ENCODE measurements at places on chromosomes 11 and 22.

- DNase-seq: no peak
These were observed 9.8 kb downstream of the SCN4B start for GRCh38 chr11:118142809-118143208.

DNA sequence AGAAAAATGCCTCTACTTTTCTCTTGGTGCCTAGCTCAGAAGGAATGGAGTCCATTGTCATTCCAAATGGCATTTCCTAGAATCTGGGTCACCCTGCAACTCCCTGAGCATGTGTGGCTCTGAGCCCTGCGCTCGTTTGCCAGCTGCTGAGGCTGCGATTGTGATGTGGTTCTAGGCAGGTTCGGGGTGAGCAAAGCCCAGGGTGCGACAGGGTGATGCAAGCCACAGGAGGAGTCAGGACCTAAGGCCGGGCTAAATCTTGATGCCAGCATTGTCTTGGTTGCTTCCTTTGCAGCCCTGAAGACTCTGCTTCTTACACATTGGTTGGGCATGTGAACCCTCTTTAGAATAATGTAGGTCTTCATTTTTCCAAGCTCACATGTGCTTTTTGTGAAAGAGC is 131.0 kb downstream of the MORC2 start:
- no peak for DNase-seq

- DNase-seq: peak; percentile 7
These were observed at the start of gene SLC6A5 for GRCh38 chr11:20599221-20600019. TSS of gene SLC6A5 (plus strand) at chr11:20599608. CDS start at chr11:20599673, 65 bp downstream.

- no peak for DNase-seq
These were observed 21.9 kb downstream of the OR5B21 start for GRCh38 chr11:58485961-58486360.

DNA sequence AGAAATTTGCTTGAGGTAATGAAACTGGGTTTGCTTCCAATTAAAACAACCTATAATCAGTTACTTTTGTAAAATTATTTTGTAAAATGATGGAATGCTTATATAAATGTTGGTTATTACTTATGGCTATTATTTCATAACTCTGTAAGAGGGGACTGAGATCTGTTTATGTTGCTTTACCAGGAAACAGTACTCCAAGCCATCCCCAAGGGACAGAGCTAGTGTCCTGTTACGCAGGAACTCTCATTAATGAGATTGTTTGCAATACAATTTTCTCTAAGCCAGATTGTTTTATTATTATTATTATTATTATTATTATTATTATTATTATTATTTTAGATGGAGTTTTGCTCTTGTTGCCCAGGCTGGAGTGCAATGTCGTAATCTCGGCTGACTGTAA is 2.3 kb upstream of the NOX4 start:
- no peak for DNase-seq

GRCh38 chr22:29509815-29510214 is 29.8 kb downstream of the NEFH start:
- DNase-seq: no peak

DNA sequence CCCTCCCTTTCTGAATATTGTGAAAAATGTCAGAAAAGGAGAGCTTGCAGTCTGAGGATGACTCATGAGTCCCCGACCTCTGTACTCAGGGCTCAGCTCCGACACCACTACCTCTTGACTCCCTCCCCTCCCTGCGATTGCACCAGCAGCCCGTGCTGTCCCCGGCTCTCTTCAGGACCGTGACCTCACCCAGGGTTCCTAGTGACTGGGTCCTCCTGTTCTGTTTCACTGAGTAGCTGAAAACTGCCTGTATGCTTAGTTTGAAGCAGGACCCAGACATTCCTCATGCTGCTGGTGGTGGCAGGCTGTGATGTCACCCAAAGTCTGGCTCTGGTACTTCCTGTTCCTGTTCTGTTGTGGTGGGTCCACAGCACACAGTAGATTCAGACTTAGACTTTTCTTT is 11.7 kb downstream of the PHRF1 start:
- DNase-seq: peak; percentile 37

DNA sequence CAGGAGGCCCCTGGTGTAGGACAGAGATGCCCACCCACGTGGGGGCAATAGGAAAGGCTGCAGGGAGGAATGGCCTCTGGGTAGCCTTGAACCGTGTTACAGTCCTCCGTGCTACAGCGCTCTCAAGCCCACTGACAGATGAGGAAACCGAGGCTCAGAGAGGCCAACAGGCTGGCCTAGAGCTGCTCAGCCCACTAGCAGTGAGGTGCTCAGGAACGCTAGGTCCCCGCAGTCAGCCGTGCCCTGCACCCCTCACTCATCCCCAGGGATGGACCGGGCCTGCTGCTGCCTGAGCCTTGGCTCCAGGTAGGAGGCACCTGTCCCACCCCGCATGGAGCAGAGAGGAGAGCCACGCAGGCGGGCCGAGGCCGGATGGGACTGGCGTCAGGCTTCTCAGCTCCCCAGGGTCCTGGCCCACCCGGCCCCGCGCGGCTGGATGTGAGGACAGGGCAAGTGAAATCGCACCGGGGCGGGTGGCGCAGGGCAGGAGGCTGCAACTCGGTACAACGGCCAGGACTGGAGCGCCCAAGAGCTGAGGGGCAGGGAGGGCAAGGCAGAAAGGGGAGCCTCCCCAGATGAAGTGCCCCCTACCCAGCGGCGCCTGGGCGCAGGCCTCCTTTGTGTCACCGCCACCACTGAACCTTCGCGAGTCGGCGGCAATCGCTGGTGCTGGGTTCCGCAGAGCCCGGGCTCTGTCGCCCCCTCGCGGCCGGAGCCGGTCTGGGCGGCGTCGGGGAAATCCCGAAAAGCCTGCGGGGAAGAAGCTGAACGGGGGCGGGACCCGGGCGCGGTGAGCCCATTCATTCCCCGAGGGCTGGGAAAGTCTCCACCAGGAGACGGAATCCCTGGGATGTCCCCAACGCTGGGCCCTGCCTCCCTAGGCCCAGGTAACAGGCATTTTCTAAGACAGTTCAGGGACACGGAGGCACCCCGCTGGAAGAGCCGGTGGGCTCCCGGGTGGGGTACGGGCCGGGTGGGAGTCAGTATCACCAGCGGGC is 8.4 kb upstream of the SLC2A11 start:
- peak; percentile 56 for DNase-seq

DNA sequence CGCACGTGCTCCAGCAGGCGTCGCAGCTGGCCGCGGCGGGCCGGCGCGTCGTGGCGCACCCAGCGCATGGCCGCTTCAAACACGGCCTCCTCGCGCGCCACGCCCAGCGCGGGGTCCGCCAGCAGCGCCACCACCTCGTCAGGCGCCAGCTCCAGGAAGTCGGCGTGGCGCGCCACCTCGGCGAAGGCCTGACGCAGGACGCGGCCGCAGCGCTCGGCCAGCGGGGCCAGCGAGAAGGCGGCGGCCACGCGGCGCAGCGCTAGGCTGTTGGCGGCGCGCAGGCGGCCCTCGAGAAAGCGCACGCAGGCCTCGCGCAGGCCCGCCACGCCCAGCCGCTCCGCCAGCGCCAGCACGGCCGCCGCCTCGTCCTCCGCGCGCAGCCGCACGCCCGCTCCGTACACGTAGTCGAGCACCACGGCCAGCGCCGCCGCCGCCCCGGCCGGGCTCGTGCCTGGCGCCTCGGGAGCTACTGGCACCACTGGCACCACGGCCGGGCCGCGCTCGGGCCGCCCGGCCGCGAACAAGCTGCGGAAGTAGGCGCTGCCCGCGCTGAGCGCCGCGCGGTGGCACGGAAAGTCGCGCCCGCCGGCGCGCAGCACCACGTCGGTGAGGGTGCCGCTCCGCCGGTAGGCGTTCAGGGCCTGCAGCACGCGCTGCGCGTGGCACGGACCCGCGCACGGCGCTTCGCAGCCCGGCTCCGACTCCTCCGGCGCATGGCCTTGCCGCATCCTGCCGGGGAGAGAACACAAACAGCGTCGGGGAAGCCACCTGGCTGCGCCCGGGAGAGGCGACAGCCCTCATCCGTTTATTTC is 2.9 kb downstream of the KLHL35 start:
- DNase-seq: peak; percentile 32

GRCh38 chr11:29656597-29656996 is 360.2 kb downstream of the KCNA4 start:
- DNase-seq: no peak

DNA sequence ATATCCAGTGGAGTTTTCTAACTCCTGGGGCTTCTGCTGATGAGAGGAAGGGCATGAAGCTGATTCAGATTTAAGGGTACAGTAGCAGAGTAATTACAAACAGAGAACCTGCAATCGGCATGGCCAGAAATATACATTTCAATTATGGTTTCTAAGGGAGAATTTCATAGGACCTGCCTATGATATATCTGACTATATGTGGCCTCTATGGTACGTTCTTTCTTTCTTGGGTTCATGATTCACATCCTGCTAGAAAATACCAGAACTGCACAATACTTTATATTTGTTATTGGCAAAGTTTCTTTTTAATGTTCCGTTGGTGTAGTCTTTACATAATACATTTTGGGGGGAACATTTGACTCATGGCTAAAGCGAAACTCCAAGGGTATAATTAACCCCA is 63.1 kb upstream of the TTC12 start:
- DNase-seq: no peak

DNA sequence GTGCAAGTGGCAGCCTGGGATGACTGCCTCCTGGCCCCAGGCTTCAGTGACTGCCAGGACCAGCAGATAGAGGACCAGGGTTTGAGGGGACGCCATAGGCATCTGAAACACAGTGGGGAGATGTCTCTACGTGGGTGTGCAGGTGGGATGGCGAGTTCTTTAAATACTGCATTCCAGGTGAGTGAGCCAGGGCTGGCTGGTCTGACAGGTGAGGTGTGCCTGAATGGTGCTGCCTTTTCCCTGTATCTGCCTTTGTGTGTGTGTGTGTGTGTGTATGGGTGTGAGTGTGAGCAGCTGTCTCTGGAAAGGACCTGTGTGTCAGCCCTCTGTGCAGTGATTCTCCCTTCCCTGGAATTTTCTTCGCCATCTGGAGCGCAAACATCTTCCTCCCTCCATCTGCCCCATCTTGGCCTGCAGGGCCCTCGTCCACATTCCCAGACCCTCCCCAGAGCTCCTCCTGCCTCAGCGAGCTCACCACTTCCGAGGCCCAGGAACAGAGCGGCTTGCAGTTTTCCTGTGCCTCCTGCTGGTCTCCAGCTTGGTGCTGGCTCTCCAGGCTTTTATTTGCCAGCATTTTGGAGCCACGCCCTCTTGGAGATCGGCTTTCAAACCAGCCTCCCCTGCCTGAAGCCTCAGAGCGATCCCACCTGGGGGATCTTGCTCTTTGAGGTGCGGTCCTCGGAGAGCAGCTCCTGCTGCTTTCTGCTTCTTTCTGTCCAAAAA is at the start of gene GPHA2:
Gene GPHA2 (minus strand): TSS at position 535 of the 723 bp plus-strand sequence. CDS start 433 bp downstream, at position 102.
- DNase-seq: no peak

GRCh38 chr11:116731097-116731761 is 41.6 kb downstream of the BUD13 start:
- no peak for DNase-seq

GRCh38 chr11:15690320-15690719 is 575.6 kb downstream of the INSC start:
- no peak for DNase-seq

- no peak for DNase-seq
These were observed 13.0 kb downstream of the OR52K1 start for GRCh38 chr11:4495487-4495886.

DNA sequence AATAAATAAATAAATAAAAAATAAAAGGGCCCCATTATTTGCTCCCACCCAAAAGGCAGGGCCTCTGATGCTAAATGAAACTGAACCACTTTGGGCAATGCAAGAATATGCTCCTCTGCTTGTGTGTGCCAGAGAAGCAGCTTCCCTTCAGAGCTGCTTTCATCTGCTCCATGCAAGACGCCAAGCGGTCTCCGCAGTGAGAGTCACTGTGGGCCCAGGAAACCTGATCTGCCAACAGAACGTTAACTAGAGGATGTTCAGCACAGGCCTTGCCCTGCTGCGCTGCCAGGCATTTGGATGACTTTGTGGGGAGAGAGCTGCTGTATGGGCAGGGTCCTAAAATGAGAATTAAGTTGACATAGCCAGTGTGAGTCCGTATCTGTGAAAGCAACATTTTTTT is 43.7 kb upstream of the APOA1 start:
- no peak for DNase-seq

DNA sequence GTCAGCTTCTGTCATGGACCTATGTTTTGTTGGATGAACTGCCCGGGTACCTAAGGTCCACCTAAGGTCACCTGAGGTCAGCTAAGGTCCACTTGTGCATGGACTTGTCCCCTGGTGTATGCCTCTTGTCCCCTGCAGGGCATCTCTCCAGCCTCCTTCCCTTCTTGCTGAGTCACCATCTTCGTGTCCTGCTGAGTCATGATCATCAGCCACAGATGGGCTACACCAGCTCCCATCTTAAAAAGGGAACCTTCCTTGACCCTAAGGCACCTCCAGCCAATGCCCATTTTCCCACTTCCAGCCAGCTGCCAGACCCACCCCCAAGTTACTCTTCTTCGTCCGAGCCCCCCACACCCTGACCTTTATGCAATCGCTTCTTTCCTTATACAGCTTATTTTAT is 544.9 kb downstream of the TBC1D22A start:
- DNase-seq: no peak

DNA sequence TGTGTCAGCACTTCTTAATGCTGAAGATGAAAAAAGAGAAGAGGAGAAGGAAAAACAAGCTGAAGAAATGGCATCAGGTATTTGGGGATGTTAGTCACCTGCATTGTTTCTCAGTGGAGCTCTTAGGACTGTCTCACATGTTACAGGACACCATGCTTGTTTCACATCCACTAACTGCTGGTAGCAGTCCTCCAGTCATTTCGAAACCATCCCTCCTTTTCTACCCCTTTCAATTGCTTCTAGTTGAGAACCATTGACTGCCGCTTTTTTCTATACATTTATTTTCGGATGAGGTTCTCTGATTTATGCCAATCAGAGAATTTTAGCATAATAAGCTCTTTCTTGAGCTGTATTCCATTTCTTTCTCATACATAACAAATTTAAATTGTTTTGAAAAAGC is 21.5 kb downstream of the BIRC2 start:
- DNase-seq: no peak

DNA sequence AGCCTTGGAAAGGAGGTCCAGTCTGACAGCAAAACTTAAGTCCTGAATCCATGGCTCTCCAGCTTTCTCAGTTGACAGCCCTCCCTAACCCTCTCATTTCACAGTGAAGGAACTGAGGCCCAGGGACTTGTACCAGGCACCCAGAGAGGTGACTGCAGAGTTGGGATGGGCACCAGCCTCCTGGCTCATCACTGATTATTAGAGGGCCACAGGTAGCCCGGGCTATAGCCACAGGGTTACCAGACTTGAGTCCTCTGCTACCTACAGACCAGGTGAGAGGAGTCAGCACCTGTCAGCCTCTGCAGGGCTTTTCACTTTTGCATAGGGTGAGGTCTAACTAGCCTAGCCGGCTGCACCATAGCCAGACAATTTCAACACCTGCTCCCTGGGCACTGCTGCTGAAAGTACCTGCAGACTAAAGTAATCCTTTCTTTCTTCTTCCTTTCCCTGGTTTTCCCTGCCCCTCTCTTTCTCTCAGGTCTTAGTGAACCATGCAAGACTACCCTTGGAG is 37.6 kb downstream of the SYT13 start:
- DNase-seq: no peak

- no peak for DNase-seq
These were observed 123.2 kb downstream of the GRIK4 start for GRCh38 chr11:120634706-120635105.

Data from stimulated activated CD8-positive, alpha-beta memory T cell treated with anti-CD3 and anti-CD28 coated beads, Interleukin-7, amount 100 ng/mL, for 48 hours (primary cell).